ENCODE measurements at places on chromosomes 2 and 18.

GRCh38 chr2:43020990-43021669 is 205.3 kb downstream of the ZFP36L2 start:
- no peaks in the 10 kb centered on the region for H3K27me3 ChIP-seq
- H3K36me3 ChIP-seq = no peaks in the 10 kb centered on the region
- H3K27ac ChIP-seq = no peak overlapping the region
- no peak overlapping the region for H3K4me3 ChIP-seq

- H3K4me1 ChIP-seq = peaks cover 15% of the 10 kb centered on the region
- no peak overlapping the region for H3K4me3 ChIP-seq
- H3K27me3 ChIP-seq = no peaks in the 10 kb centered on the region
- H3K27ac ChIP-seq = no peak overlapping the region
- no peak for DNase-seq
These were observed 16.9 kb downstream of the ACSL3 start for GRCh38 chr2:222877556-222878300.

- no peaks in the 10 kb centered on the region for H3K27me3 ChIP-seq
- no peaks in the 10 kb centered on the region for H3K36me3 ChIP-seq
- DNase-seq = no peak
- H3K27ac ChIP-seq = no peak overlapping the region
- H3K4me1 ChIP-seq = no peaks in the 10 kb centered on the region
These were observed 11.4 kb upstream of the LRATD1 start for GRCh38 chr2:14621114-14621513.

DNA sequence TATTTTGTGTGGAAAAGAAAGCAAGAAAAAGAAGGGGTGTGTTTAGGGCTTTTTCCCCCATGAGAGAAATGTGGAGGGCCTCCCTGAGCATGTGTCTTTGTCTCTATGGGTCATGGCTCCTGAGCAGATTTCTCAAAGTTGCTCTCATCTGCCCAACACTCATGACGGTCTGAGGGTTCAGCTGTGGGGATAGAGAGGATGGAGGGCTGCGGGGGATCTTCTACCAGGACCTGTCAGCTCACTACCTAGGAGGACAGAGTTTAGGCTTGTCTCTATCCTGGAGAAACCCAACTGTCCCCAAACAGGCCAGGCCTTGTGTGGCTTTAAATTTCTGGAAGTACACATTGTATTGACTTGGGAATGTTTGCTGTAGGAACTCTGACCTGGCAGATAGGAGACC is 342.2 kb downstream of the MYCN start:
- no peaks in the 10 kb centered on the region for H3K36me3 ChIP-seq
- no peak overlapping the region for H3K4me3 ChIP-seq
- no peaks in the 10 kb centered on the region for H3K4me1 ChIP-seq
- DNase-seq = no peak
- no peak overlapping the region for H3K27ac ChIP-seq

DNA sequence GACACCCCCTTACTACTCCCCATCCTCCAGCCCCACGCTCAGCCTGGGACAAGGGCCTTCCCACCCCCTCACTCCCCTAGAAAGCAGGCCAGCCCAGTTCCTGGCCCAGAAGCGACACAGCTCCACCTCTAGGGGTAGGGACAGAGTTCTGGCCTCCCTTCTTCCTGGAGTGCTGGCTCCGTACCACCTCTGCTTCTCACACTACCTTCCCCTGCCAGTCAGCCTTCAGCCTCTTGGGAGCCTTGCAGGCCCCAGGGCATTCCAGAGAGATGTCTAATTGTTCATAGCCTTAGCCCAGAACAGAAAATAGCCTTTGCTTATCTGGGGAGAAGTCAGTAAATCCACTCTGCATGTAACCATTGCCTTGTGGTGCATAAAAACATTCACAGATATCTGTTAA is 13.1 kb upstream of the CATIP start:
- DNase-seq = no peak
- no peaks in the 10 kb centered on the region for H3K27me3 ChIP-seq
- H3K27ac ChIP-seq = no peak overlapping the region
- no peaks in the 10 kb centered on the region for H3K36me3 ChIP-seq
- H3K4me3 ChIP-seq = no peak overlapping the region

DNA sequence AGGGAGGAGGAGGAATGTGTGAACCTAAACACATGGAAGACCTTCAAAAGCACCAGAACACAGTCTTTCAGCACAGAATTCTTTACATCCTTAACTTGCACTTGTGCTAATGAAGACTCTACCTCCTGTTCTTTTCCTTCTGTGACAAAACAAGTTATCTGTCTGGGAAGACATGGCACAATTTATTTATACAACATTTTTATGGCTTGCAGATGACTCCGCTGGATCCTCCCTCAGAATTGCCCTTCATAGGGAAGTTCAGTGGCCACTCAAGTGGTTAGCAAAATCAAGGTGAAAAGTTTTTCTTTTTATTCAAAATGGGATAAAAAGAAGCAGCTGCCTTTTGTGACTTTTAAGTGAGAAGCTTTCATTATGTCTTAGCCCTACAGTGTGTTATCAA is 21.4 kb downstream of the BCL2L11 start:
- no peak overlapping the region for H3K4me3 ChIP-seq
- no peak overlapping the region for H3K27ac ChIP-seq
- H3K27me3 ChIP-seq = no peaks in the 10 kb centered on the region
- DNase-seq = no peak

DNA sequence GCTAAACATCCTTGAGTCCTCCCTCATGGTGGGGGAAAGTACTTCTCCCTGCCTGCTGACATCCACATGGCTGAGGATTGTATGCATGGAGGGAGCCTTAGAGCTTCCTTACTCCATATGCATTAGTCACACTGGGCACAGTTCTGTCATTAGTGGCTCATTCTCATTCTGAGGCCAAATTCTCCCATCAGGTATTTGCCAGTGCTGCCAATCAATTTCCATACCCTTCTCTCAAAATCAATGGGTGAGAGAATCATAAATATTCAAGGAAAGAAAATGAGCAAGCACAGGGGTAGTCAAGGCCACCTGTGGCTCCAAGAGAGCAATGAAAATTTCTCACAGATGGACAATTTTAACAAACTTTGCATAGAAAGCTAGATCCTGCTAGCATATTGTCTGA is 422.6 kb upstream of the SETBP1 start:
- no peaks in the 10 kb centered on the region for H3K27me3 ChIP-seq
- no peaks in the 10 kb centered on the region for H3K36me3 ChIP-seq
- no peak overlapping the region for H3K27ac ChIP-seq
- no peak overlapping the region for H3K4me3 ChIP-seq

GRCh38 chr2:151770995-151771394 is 36.7 kb upstream of the NEB start:
- no peak for DNase-seq
- no peaks in the 10 kb centered on the region for H3K36me3 ChIP-seq
- no peak overlapping the region for H3K4me3 ChIP-seq

DNA sequence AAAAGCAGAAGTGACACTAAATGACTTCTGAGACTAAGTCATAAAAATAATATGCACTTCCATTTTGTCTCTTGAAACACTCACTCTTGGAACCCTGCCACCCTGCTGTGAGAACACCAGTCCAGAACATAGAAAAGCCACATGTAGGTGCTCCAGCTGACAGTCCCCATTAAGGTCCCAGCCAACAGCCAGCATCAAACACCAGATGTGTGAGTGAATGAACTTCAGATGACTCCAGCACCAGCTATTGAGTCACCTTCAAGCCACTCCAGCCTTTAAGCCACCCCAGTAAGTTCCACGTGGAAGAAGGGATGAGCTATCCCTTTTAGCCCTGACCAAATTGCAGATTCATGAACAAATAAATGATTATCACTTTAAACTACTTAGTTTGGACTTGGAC is 31.5 kb upstream of the LGALSL start:
- DNase-seq = no peak
- H3K27me3 ChIP-seq = no peaks in the 10 kb centered on the region
- no peak overlapping the region for H3K27ac ChIP-seq
- no peaks in the 10 kb centered on the region for H3K36me3 ChIP-seq

GRCh38 chr2:217066510-217067270 is 206.8 kb upstream of the TNP1 start:
- DNase-seq = no peak
- H3K4me3 ChIP-seq = no peak overlapping the region
- H3K36me3 ChIP-seq = no peaks in the 10 kb centered on the region
- H3K27ac ChIP-seq = no peak overlapping the region

DNA sequence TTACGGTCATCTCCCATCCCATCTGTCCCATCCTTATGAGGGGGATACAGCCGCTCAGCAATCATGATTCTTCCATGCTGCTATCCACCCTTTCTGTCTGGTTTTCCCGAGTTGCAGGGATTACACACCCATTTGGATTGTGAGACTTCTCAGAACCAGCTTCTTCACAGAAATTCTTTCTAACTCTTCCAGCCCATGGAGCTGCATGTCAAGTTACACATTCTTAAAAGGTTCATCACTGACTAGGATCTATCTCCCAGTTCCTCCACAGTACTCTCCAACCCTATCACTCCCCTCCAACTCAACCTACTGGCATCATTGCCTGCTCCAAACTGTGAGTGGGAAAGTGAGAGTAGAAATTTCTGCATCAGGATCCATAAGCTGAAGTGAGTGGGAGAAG is 558.2 kb upstream of the TNP1 start:
- H3K4me1 ChIP-seq = no peaks in the 10 kb centered on the region
- no peak overlapping the region for H3K4me3 ChIP-seq
- H3K27me3 ChIP-seq = no peaks in the 10 kb centered on the region
- H3K27ac ChIP-seq = no peak overlapping the region

GRCh38 chr2:209937893-209938292 is 64.5 kb upstream of the RPE start:
- no peak overlapping the region for H3K4me3 ChIP-seq
- H3K27ac ChIP-seq = no peak overlapping the region
- H3K4me1 ChIP-seq = peaks cover 24% of the 10 kb centered on the region
- peak; percentile 31 for DNase-seq

DNA sequence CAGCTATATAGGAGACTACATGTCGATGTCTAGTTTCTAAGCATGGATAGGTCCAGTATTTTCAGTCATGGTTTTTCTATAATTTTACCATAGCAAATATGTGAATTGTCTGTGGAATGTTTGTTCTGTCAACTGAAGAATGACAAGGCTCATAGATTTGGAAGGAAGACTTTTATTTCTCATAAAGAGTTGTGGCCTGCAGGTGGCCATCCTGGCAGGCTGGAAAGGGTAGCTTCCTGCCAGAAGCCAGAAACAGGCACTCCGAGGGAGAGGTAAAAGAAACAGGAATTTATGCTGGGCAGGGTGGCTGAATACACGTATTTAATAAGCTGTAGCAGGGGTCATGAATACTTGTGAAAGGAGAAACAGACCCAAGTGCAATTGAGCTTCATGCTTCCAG is 182.1 kb downstream of the PARD3B start:
- no peaks in the 10 kb centered on the region for H3K27me3 ChIP-seq
- H3K4me3 ChIP-seq = no peak overlapping the region
- H3K4me1 ChIP-seq = no peaks in the 10 kb centered on the region
- no peak for DNase-seq
- H3K27ac ChIP-seq = no peak overlapping the region

GRCh38 chr2:168920504-168921157 is 19.5 kb downstream of the G6PC2 start:
- DNase-seq = no peak
- H3K4me1 ChIP-seq = no peaks in the 10 kb centered on the region
- no peaks in the 10 kb centered on the region for H3K36me3 ChIP-seq
- H3K27me3 ChIP-seq = no peaks in the 10 kb centered on the region
- H3K4me3 ChIP-seq = no peak overlapping the region
- H3K27ac ChIP-seq = no peak overlapping the region

DNA sequence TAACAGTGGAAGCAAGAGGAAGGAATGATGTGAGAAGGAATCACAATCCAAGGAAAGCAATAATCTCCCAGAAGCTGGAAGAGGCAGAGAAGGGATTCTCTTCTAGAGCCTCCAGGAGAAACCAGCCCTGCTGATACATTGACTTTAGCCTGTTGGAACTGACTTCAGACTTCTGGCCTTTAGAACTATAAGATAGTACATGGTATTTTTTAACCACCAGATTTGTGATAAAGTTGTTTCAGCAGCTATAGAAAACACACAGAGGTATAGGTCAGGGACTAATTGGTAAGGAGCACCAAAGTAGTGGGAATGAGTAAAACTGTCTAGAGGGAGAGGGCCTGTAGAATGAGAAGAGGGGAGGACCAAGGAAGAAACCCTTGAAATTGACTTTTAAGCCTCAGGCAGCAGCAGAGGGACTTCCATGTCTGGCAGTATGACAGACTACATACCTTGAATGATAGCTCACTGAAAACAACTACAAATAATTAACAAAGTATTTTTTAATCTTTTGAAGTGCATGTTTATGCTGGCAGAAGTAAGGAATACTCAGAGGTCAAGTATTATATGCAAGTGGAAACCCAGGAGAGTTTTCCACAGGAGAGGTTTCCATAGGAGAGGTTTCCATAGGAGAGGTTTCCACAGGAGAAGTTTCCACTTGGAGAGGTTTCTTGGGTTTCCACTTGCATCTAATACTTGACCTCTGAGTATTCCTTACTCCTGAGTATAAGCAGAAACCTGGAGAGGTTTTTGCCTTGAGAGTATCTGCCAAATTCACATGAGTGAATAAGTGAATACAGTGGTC is 33.8 kb upstream of the TMEM17 start:
- H3K4me1 ChIP-seq = peaks cover 29% of the 10 kb centered on the region
- H3K27me3 ChIP-seq = no peaks in the 10 kb centered on the region

DNA sequence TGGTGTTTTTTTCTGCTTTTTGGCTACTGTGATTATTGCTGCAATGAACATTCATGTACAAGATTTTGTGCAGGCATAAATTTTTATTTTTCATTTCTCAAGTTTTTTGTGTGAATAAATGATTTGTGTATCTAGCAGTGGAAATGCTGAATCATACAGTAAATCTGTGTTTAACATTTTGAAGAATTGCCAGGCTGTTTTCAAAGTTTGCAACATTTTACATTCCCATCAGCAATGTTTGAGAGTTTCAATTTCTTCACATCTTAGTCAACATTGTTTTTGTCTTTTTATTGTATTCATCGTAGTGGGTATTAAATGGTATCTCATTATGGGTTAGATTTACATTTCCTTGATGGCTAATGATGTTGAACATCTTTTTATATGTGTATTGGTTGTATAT is 98.8 kb upstream of the RBMS1 start:
- H3K27me3 ChIP-seq = no peaks in the 10 kb centered on the region
- H3K36me3 ChIP-seq = no peaks in the 10 kb centered on the region
- DNase-seq = no peak
- H3K27ac ChIP-seq = no peak overlapping the region
- H3K4me1 ChIP-seq = no peaks in the 10 kb centered on the region
